HS-5 (cell line): ENCODE measurements at places on chromosomes 16 and 17.

DNA sequence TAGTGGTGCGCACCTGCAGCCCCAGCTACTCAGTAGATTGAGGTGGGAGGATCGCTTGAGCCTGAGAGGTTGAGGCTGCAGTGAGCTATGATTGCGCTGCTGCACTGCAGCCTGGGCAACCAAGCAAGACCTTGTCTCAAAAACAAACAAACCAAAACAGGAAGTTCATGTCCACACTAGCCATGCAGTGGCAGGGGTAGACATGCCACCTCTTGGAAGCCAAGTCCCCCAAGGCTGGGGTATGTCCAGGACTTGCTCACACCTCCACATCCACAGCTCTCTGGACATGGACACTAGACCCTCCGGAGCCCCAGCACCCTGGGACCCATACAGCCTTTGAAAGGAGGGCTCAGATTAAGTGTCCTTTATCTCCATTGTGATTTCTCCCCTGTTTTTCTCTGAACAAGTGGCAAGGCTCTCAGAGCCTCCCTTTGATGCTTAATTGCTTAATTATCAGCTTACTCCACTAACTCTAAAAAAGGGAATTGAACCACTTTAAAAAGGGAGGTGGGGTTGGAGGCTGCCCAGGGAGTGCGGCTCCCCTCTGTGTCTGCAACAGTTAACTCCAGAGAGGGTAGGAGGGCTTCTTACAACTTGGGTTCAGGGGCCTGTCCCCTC is 424.6 kb upstream of the C16orf82 start:
- no peak for DNase-seq

GRCh38 chr17:80380555-80381002 is 34.4 kb upstream of the ENDOV start:
- DNase-seq = no peak

DNA sequence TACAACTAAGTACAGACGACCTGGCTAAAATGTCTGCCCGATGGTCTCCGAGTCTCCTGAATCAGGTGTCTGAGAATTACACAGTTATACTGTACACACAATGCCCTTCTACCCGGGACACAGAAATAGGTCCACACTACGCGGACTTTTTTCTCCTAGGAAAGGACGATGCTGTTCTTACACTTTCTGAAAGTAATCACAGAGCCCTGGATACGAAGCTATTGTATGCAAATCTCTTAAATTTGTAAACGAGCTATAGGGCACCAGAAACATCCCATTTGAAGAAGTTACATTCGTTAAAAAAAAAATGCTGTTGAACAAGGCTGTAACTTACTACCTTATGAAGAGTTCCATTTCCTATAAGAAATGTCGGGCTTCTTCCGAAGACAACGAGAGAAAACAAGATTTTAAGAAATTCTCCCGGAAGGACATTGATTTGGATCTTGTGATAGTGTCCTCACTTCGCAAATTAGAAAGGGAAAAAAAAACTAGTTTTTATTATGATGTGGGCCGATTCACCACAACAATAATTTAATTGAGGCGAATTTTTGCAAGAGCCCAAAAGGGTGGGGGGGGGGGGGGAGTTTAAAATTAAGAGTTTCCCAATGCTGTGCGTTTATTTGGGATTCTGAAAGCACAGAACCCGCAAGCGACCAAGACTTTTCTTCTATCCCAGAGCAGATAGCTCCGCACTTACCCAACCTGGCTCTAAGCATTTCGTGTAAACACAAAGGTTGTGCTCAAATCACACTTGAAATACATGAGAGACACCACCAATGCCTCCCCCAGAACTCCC is 1.5 kb upstream of the SOX9 start:
- DNase-seq = no peak

DNA sequence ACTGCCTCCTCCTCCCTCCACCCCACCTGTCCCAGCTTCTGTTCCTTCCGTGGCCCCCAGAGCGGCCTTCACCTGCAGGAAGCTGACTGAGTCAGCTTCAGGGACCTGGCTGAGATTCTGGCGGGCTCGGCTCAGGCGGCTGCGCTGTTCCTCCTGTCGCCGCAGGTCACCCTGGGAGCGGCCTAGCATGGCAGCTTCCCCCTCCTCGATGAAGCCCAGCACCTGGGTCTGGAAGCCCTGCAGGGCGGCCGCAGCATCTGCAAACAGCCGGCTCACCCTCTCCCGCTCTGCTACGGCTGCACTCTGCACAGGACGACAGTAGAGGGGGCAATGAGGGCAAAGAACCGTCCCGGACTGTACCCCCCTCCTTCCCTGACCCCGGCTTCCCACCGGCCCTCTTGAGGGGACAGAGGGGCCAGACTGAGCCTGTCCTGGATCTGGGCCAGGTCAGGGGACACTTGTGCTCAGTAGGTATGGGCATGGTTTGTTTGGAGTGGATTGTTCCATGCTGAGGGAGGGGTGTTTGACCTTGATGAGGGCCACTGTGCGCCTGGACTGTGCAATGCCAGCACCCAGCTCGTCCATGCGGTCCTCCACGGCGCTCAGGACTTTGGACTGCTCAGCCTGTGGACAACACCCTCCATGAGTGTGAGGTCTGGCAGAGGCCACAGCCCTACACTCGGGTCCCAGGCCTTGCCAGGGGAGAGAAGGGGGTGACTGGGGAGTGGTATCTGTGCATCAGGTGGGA is 2.0 kb downstream of the TRIM47 start:
- DNase-seq = no peak

DNA sequence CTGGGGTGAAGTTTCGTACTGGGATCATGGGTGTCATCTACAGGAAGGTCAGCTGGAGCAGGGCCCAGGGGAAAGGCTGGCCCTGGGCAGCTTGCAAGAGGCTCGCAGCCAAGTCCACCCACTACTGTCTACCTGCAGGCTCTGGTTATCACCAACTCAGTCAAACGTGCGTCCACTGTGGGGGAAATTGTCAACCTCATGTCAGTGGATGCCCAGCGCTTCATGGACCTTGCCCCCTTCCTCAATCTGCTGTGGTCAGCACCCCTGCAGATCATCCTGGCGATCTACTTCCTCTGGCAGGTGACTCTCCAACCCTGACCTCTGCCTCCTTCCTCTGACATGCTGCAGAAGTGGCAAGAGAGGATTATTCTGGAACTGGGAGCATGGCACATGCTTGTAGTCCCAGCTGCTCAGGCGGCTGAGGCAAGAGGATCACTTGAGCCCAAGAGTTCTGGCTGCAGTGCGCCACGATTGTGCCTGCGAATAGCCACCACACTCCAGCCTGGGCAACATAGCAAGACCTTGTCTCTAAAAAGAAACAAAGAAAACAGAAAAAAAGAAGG is 29.2 kb downstream of the ABCC3 start:
- DNase-seq = no peak

DNA sequence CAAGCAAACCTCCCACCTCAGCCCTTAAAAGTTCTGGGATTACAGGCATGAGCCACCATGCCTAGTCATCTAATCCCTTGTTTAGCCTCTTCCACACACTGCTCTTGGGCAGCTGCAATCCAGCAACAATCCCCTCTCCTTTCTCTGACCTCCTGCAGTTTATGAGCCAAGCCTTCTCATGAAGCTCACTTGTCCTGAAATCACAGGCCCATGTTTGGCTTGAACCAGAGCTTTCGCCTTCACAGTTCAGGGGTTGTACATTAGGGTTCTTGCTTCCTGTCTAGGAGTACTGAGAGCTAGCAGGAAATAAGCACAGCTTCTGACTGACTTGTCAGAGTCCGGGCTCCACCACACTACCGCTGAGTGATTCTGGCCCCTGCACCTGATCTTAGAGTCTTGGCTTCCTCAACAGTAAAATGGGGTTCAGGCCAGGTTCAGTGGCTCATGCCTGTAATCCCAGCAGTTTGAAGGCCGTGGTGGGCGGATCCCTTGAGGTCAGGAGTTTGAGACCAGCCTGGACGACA is 16.3 kb downstream of the ERAL1 start:
- no peak for DNase-seq

GRCh38 chr16:4679156-4679849 is 14.1 kb upstream of the NUDT16L1 start:
- DNase-seq = no peak

DNA sequence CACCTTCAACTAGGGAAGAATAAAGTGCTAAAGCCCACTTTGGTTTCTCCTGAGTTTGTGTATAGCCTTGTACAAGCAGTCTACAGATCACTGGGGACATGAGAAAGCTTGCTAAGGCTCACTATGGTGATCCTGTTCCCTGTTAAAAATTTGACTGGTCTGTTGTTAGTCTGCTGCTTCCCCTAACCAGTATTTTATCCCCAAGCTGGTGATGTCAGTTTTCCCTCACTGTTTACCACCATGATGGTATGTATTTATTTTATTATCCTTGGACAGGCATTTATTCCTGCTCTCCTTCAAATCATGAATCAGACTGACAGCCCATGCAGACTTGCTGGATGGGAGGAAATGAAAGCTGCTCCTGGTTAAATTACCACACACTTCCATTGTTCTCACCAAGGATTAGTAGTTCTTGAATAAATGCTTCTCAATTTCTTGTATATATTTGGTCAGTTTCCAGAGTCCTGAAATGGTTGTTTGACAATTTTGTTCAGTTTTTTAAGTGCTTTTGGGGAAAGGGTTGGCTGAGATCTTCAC is 99.6 kb downstream of the CA4 start:
- no peak for DNase-seq

- no peak for DNase-seq
Observed at GRCh38 chr17:78641666-78642065, 64.5 kb upstream of the DNAH17 start.

GRCh38 chr17:82424001-82424862 is 5.8 kb upstream of the OGFOD3 start:
- DNase-seq = no peak

GRCh38 chr17:48441231-48441711 is 11.3 kb upstream of the SKAP1 start:
- DNase-seq = no peak

DNA sequence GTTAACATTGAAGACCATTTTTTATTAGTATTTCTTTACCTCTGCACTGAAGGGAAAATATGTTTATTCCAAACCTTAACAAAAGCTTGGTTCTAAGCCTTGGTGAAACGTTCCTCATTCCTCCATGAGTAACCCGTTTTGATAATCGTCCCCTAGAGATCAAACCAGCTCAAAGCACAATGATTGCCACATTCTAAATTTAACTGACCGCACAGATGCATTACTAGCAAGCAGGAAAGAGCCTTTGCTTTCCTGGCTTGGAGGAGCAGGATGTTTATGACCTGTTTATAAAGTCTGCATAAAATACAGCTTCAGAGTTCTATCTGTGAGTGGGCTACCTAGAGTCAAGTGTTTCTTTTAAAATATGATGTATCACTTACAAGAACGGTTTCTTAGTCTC is 193.8 kb downstream of the TMEM114 start:
- no peak for DNase-seq

- DNase-seq = no peak
Observed at GRCh38 chr16:12976936-12977335, 75.5 kb downstream of the SHISA9 start.

- DNase-seq = no peak
Observed at GRCh38 chr17:44848961-44849489, 1.3 kb downstream of the HIGD1B start.

GRCh38 chr17:44941712-44942331 is 5.8 kb downstream of the KIF18B start:
- no peak for DNase-seq

DNA sequence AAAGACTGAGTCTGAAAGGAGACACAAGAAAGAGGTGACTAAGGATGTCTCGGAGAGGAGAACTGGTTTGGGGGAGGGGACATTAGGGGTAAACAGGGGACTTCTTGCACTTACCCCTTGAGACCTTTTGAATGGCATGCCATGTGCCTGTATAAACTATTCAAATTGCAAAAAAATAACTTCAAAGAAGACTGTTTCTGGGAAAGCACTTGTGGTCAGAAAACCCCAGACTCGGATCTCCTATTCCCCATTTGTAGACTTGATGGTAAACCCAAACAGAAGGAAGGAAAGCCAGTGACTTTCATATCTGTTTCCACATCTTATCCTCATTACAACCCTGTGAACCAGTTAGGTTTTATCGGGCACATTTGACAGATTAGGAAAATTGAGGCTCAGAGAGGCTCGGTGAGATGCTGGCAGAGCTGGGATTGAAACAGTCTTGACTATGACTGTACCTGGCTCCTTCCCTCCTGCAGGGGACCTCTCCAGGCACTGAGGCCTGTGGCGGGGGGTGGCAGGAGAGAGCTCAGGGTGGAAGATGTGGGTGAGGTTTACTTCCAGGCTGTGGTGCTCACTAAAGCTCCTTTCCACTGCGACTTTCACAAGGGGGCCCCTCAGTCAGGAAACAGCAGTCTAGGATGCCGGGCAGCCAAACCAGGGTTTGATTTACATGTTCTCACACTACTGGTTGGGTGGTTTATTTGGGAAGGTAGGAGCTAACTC is 30.5 kb upstream of the PLCG2 start:
- DNase-seq = no peak

GRCh38 chr17:9999919-10000695 is 95.0 kb upstream of the RCVRN start:
- DNase-seq = no peak

DNA sequence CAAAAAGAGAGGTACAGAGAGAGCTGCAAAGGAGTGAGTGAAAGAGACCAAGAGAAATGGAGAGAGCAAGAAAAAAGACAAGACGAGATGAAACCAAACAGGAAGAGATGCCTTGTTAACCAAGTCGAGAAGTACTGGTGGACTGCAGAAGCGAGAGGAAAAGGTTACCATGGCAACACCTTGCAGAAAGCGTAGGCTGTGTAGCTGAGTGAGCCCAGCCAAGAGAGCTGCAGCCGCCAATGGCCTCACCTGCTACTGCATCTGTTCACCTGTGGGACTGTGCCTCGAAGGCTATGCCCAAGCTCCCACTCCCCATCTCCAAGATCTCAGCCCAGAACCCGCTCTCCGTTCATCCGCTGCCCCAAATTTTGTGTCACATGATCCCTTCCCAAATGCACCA is 161.3 kb downstream of the SLC39A11 start:
- no peak for DNase-seq

DNA sequence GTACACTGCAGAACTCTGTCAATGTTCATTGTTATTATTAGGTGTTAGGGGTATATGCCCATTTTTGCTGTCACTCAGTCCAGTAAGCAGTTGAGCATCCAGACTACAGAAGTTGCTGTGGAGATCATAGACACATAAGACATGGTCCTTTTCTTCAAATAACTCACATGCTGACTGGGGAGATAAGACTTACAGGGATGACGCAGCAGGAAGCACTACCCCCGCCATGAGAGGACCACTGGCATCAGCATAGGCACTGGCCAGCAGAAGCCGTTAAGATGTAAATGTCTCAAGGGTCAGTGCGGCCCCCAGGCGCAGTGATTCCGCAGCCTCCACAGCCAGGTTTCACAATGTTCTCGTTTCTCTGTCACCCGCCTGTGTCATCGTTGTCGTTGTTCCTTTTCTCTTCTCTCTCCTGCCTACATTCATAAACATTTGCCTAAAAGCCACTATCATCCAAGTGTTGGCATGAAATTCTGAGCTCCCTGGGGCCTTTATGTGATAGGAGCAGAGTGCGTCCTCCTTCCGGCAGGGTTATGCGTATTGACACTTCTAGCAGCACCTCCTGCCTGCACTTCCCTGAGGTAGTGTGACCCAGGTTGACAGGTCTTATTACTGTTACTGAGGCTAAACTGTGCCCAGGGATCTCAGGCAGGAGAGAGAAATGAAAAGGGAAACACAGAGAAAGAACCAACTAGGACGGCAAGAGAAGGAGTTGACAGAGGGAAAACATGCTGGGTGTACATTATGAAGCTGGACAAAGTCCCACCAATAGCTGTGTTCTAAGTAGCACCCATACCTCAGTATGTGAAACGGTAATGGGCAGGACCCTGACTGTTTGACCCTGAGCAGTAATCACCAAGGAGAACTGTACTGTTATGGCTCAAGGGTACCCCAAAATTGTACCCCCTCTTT is 17.9 kb downstream of the TANGO6 start:
- DNase-seq = no peak

GRCh38 chr16:53429221-53429943 is 4.9 kb upstream of the RBL2 start:
- DNase-seq = no peak

GRCh38 chr17:79788989-79789942 is 7.6 kb downstream of the CBX8 start:
- DNase-seq = no peak
